ENCODE measurements at places on chromosomes 7 and 10. TPM values are rescaled to one million over a fixed set of nuclear protein-coding genes. Genes with fewer than 3 reads are reported as not detected.

KCTD7 gene
- 16.8 TPM for total RNA-seq

SFXN3 gene
- total RNA-seq, result 75.9 TPM

ZNF107 gene
- 17.1 TPM for total RNA-seq

TBX20 gene
- not detected for total RNA-seq

WNT2 gene
- 8.3 TPM for total RNA-seq

AZGP1 gene
- total RNA-seq, result not detected

OPN1SW gene
- total RNA-seq, result not detected

DNA sequence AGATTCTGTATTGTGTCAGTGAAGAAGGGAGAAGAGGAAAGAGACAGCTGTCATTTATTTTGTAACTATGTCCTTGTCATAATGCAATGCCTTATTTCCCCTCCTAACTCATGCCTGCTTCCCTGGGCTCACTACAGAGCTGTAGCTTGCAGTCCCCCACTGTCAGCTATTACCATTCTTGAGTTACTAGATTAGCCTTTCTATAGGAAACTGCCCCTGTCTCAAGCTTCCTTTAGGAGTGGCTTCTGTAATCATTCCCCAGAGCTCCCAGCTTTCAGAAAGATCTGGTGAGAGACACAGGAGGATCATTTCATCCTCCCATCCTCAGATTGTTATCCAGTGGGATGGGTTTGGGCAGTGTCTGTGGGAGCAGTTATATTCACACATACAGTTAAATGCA is 32.4 kb upstream of the SMKR1 start:
- H3K36me3 ChIP-seq, result no peaks in the 10 kb centered on the region
- H3K4me1 ChIP-seq, result no peaks in the 10 kb centered on the region
- no peak overlapping the region for H3K27ac ChIP-seq
- no peaks in the 10 kb centered on the region for H3K27me3 ChIP-seq
- no peak overlapping the region for H3K4me3 ChIP-seq

- no peaks in the 10 kb centered on the region for H3K4me1 ChIP-seq
- no peak overlapping the region for H3K27ac ChIP-seq
- DNase-seq, result no peak
- no peaks in the 10 kb centered on the region for H3K27me3 ChIP-seq
These were observed 15.7 kb downstream of the PPP3CB start for GRCh38 chr10:73480158-73480557.

- no peak overlapping the region for H3K4me3 ChIP-seq
- no peaks in the 10 kb centered on the region for H3K27me3 ChIP-seq
- H3K27ac ChIP-seq, result no peak overlapping the region
- no peak for DNase-seq
- no peaks in the 10 kb centered on the region for H3K36me3 ChIP-seq
- H3K4me1 ChIP-seq, result no peaks in the 10 kb centered on the region
These were observed 173.7 kb upstream of the KAT6B start for GRCh38 chr10:74652664-74653063.

GRCh38 chr10:25557136-25557535 is 376.9 kb upstream of the MYO3A start:
- no peak overlapping the region for H3K27ac ChIP-seq
- no peak for DNase-seq
- H3K36me3 ChIP-seq, result no peaks in the 10 kb centered on the region
- no peaks in the 10 kb centered on the region for H3K4me1 ChIP-seq
- H3K27me3 ChIP-seq, result no peaks in the 10 kb centered on the region
- H3K4me3 ChIP-seq, result no peak overlapping the region

DNA sequence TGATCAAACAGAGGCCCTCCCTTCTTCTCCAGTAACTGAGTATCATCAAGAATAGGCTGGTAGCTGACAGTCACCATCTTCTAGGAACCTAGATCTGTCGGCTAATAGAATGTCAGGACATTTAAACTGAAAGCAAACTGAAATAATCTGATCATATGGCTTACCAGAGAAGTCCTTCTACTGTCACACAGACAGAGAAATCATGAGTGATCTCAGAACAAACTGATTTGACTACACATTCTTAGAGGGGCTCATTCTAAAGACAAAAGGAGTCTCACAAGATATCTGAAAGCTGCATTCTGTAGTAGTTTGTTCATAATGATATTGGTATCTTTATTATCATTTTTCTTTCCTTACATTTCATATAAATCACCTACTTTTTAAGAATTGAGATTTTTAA is 130.9 kb upstream of the ADCY1 start:
- H3K27me3 ChIP-seq, result no peaks in the 10 kb centered on the region
- H3K4me1 ChIP-seq, result no peaks in the 10 kb centered on the region
- no peak overlapping the region for H3K27ac ChIP-seq
- no peaks in the 10 kb centered on the region for H3K36me3 ChIP-seq
- DNase-seq, result no peak
- no peak overlapping the region for H3K4me3 ChIP-seq

- no peaks in the 10 kb centered on the region for H3K36me3 ChIP-seq
- H3K4me1 ChIP-seq, result no peaks in the 10 kb centered on the region
- no peak overlapping the region for H3K4me3 ChIP-seq
- H3K27ac ChIP-seq, result no peak overlapping the region
These were observed 81.1 kb downstream of the IDE start for GRCh38 chr10:92492748-92493240.

DNA sequence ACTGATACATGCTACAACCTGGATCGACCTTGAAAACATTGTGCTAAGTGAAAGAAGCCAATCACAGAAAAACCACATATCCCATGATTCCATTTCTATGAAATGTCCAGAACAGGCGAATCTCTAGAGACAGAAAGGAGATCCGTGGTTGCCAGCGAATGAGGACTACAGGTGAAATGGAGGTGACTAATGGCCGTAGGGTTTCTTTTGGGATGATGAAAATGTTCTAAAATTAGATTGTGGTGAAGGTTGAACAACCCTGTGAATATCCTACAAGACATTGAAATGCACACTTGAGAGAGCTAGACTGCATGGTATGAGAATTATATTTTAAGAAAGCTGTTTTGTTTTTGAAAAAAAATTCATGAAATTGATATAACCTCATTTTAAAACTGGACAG is 188.5 kb upstream of the PLXNA4 start:
- no peak overlapping the region for H3K4me3 ChIP-seq
- no peaks in the 10 kb centered on the region for H3K4me1 ChIP-seq
- no peaks in the 10 kb centered on the region for H3K36me3 ChIP-seq
- H3K27ac ChIP-seq, result no peak overlapping the region

DNA sequence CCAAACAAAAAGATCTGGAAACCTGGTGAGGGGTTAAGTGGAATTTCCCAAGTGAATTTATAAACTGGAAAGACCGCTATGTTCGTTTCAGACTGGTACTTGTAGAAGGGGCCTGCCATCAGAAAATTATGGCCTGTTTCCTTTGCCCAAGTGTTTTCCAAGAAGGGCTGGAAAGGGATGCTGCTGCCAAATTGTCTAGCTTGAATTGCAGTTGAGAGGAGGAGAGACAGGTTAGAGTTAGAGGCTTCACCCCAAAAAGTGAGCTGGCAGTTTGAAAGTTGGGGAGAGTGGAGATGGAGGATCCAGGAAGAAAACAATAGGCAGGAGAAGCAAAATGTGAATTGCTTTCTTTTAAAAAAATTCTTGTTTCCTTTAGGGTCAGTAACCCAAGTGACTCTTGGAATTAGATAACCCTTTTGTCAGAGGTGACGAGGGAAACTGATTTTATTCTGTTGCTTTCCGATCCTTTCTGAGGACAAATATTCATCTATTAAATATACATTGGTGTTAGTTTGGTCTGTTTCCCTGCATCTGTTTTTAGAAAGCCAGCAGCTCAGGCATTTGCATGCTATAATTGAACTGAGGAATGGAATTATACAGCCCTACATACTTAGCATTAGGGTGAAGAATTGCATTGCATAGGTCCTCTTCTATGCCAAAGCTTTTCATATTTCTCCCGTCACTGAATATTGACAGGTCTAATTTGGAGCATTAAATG is 82.5 kb upstream of the PRR15 start:
- H3K27me3 ChIP-seq, result no peaks in the 10 kb centered on the region
- H3K4me1 ChIP-seq, result no peaks in the 10 kb centered on the region
- H3K4me3 ChIP-seq, result no peak overlapping the region
- H3K36me3 ChIP-seq, result no peaks in the 10 kb centered on the region

DNA sequence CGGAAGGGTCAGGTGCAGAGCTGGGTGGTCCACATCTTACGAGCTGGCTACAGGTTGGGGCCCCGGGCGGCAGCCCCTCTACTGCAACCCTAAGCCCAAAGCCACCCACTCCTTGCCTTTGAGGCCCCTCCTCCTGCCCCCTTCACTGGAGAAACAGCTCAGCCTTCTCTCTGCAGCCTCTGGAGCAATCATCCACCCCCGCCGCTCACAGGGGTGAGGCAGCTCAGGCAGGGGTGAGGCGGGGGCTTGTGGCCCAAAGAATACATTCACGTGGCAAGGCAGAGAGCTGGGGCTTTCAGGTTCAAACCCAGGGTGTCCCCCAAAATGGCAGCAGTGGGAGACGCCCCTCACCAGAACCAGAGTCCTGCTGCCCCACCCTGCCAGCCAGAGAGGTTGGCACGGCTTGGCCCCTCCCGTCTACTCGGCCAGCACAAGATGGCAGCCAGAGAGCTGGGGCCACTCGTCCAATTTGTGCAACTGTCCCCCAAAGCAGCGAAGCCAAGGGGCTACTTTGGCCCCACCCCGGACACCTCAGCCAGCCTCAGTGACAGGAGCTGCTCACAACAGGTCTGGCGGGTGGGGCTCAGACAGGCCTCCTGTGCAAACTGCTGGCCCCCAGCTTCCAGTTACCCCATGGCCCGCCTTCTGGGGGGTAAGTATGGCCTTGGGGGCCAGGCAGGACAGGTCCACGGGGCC is 7.2 kb downstream of the GNB2 start:
- no peaks in the 10 kb centered on the region for H3K27me3 ChIP-seq
- no peak for DNase-seq
- no peaks in the 10 kb centered on the region for H3K4me1 ChIP-seq
- H3K4me3 ChIP-seq, result no peak overlapping the region
- peak overlapping the region; percentile 56 for H3K27ac ChIP-seq

GRCh38 chr10:18399158-18399557 is 252.2 kb downstream of the NSUN6 start:
- no peaks in the 10 kb centered on the region for H3K4me1 ChIP-seq
- no peak overlapping the region for H3K4me3 ChIP-seq
- H3K27ac ChIP-seq, result no peak overlapping the region
- no peaks in the 10 kb centered on the region for H3K27me3 ChIP-seq
- no peaks in the 10 kb centered on the region for H3K36me3 ChIP-seq
- no peak for DNase-seq

DNA sequence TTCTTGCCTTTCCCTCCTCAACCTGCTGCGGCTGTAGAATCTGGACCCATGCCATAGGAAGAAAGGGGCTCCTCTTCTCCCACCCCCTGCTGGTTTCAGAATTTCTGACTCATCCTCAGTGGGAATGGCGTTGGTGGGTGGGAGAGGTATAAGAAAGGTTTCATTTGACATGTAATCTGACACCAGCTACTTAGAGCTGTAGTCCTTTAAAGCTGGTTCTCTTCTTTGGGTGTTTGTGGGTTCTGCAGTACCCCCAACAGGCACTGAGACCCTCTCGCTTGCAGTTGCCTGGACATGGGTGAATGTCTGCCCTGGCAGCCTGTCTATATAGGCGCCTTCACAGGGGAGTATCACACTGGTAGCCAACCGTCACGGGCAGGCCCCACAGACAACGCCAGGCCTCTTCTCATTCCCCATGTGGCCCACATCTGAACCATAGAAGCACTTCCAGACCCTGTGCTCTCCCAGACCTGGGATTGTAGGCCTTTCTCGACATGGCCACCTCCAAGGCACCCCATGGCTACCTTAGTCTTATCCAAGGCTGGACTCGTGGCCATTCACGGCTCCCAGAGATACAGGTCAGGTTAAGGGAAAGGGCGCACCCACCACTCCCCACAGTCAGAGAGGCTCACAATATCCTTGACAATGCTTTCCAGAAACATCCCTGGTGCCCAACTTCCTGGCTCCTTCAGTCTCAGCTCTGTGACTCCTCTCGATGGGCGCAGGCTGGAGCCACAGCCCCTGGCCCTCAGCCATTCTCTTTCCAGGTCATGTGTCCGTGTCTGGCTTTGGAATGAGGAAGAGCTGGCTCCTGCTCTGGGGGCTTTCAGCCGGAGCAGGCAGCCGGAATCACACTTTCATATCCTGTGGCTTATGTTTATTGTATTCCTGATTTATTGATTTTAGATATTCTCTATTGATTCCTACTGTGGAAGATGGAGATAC is 17.5 kb downstream of the ZNF862 start:
- no peaks in the 10 kb centered on the region for H3K27me3 ChIP-seq
- H3K36me3 ChIP-seq, result no peaks in the 10 kb centered on the region
- DNase-seq, result no peak
- no peaks in the 10 kb centered on the region for H3K4me1 ChIP-seq
- H3K27ac ChIP-seq, result no peak overlapping the region
